ENCODE measurements at places on chromosomes 6 and 20.

- no peak for DNase-seq
These were observed 460.0 kb upstream of the NOX3 start for GRCh38 chr6:155915651-155916050.

- DNase-seq = peak; percentile 6
These were observed 22.4 kb upstream of the BACH2 start for GRCh38 chr6:90319044-90319443.

DNA sequence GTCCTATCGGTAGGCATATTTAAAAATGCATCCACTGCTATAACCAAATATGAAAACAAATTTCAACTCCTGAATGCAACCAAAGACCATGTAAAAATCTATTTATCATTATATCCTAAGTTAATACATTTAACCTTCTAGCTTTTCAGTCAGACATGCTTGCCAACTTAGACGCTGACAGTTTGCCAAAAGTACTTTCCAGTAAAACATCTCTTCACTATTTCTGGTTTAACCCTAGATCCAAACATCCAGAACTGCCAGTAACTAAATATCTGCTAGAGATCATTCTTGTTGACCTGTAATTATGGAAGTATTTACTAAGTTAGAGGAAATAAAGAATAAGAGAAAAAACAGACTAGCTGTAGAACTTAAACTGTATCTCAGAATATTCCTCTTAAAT lies 210.2 kb upstream of the THEMIS start:
- DNase-seq = no peak

GRCh38 chr6:79231666-79232065 lies 2.8 kb downstream of the HMGN3 start:
- no peak for DNase-seq

DNA sequence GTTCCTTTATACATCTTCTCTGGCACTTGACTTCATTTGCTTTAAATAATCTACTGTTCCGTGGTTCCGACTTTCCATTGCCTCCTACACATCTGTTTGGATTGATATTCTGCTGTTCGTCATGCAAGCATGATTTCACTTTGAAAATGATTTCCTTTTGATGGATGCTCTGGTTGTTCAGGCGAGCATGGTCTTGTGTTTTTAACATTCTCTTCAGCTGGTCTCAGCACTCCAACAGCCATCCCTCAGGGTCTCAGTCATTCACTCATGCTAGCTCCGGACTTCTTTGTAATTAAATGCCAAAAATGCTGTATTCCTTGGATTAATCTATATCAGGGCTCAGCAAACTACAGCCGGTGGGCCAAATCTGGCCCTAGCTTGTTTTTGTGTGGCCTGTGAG lies 27.2 kb upstream of the SPACA1 start:
- no peak for DNase-seq

GRCh38 chr20:20736303-20736702 lies 23.9 kb upstream of the RALGAPA2 start:
- no peak for DNase-seq

DNA sequence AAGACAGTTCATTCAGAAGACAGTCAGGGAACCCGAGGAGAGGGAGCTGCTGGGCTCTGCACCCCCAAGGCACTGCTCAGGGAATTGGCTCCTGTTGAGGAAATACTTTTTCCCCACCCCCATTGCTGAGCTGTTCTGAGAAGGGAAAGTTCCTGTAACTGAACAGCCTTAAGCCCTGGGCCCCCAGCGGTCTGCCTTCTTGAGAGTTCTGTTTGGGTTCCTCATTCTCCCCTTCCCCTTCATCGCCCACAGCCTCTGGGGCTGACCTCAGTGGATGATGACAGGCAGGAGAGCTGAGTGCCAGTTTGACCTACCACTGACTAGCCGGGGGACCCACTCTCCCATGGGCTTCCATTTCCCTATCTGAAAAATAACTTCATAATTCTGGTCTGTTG lies 10.7 kb downstream of the HCK start:
- DNase-seq = peak; percentile 5

- no peak for DNase-seq
These were observed 564.0 kb upstream of the AGPAT4 start for GRCh38 chr6:161837854-161838253.

- DNase-seq = no peak
These were observed 232.5 kb downstream of the PKHD1 start for GRCh38 chr6:51854876-51855275.

GRCh38 chr20:46119028-46119546 lies 973 bp downstream of the CD40 start:
- DNase-seq = no peak

- DNase-seq = no peak
These were observed 82.3 kb upstream of the MPC1 start for GRCh38 chr6:166465003-166465399.

DNA sequence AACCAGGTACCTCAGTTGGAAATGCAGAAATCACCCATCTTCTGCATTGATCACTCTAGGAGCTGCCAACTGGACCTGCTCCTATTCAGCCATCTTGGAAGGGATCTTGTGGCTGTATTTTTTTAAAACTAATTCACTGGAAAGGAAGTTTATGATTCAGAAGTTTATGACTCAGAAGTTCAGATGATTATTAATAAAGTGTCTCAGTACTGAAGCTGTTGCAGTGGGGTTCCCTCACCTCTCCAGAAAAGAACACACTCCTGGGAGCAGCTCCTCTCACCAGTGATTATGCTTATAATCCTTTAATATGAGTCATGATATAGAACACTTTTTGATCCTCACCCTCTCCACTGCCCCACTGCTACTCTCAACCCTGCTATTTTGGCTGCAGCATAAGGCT lies 291.2 kb upstream of the HS3ST5 start:
- no peak for DNase-seq

GRCh38 chr20:50172347-50173013 lies 18.1 kb upstream of the CEBPB start:
- DNase-seq = no peak

DNA sequence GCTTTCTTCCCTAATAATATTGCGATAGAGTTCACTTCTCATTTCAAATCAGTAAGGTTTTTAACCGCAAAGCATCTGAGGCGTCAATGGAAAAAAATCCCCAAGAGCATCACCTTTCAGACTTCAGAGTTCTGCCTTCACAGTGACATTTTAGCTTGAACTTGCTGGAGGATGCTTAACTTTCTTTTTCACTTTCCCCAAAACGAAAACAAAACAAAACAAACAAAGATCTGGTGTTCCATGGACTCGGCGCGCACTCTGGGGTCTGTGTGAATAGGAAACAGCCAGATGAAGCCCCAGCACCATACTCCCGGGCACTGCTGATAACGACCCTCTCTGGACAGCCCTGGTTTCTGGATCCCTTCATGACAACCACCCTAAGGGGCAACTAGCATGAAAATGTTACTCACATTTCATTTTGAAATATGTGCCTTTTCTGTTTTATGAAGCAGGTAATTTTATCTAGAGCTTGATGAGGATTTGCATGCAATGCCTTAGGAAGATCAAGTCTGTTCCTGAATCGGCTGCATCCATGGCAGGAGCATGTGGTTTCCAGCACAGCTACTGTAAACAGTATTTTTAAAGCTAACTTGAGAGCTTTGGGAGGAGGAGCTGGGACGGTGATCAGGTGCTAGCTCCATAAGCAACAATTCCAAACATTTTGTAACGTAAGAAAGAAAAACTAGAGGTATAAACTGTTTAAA lies 44.5 kb downstream of the RAMACL start:
- peak; percentile 25 for DNase-seq

GRCh38 chr6:18102783-18103509 lies 19.5 kb downstream of the NHLRC1 start:
- DNase-seq = no peak

DNA sequence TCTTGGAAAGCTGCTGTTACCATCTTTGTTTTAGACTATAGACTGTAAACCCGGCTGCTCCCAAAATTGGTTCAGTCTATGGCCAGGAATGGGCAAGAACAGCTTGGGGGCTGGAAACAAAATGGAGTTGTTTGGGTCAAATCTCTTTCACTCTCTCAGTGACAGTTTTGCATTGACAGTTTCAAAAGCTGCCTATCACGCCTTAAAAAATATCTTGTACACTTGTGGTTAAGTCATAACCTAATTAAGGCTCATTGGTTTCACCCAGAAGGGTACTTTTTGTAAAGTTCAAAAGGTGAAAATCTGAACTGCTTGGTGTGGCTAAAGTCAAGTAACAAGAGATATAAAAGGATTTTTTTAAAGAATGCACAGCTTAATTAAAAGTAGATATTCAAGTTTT lies 76.1 kb upstream of the PRL start:
- no peak for DNase-seq

DNA sequence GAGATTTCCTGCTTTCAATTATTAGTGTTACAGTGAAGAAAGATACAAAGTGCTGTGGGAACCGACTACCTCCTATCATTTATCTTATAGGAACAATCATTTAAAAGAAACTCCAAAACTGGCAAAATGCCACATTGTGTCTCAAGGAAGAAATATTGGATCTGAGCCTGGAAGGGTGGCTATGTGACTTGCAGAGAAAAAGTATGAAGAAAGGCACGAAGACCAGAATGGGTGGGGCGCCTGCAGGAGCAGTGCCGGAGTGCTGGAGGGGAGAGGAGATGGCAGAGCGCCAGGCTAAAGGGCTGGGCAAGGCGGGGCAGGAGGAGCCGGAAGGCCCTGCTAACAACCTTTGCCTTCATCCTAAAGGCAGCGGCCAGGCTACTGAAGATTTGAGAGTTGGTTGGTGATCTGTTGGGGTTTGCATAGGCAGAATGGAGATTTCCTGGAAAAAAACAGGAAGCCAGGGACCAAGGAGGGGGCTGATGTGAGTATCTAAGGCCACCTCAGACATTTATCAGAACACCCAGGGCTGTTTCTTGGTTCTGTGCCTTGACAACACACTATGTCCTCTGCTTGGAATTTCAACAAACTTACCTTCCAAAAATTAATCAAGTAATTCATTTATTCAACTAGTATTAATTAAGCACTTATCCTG lies 125.6 kb downstream of the MAFB start:
- no peak for DNase-seq

- DNase-seq = no peak
These were observed 10.4 kb upstream of the CEP85L start for GRCh38 chr6:118661831-118662230.

DNA sequence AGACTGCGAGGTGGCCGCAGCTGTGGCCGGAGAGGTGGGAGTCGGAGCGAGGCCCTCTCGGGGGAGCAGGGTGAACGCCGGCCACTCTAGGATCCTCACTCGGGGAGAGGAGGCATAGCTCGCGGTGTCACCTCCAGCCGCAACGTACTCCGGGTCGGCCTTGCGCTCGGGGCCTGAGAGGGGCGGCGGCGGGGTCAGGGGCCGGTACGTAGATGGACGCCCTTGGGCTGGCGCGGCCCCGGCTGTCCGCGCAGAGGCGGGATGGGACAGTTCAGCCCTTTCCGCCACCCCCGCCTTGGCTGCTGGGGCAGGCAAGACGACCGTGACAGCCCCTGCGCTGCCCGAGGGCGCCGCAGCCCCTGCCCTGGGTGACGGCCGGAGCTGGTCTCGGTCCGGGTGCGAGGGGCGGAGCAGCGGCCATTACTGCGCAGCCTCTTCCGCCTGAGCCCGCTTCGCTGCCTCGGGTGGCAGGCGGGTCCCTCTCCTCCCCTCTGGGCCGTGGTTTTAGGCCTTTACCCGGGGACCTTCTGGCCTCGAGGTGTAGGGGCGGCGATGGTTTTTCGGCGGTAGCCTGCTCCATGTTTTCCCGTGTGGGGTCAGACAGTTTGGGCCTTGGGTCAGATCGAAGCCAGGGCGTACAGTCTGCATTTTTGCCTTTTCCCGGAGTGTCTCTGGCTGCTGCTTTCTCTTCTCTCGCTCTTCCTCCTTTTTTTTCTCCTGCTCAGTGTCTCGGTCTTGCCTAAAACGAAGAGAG lies 405 bp downstream of the RNF146 start:
- DNase-seq = peak; percentile 57

- DNase-seq = no peak
These were observed 161.7 kb downstream of the DTNBP1 start for GRCh38 chr6:15500901-15501825.

GRCh38 chr6:22966691-22967422 lies 397.5 kb downstream of the HDGFL1 start:
- DNase-seq = no peak

DNA sequence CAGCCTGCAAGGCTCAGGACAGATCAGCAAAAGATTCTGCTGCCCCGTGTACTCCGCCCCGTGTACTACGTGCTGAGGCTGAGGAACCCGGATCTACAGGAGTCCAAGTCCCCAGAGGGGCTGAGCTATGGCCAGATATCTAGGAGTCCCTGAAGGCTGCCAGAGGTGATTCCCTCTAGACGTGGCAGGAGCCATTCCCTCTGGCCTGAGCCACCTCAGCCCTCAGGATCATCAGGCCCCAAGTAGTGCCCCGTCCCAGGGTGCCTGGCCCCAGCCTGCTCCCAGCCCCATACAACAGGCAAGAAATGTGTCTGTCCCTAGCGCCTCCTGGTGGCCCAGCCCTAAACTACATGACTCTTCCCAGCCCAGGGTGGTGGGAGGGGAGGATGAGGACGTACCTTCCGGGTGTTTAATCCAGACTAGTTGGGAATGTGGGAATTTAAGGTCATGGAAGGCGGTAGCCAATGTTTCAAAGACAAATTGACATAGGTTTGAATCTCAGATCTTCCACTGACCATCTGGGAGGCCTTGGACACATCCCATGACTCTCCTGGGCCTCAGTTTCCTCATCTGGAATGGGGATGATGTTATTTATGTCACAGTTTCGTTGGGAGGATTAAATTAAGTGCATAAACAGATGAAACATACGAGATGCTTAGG lies 49.4 kb upstream of the PTPN1 start:
- peak; percentile 80 for DNase-seq

DNA sequence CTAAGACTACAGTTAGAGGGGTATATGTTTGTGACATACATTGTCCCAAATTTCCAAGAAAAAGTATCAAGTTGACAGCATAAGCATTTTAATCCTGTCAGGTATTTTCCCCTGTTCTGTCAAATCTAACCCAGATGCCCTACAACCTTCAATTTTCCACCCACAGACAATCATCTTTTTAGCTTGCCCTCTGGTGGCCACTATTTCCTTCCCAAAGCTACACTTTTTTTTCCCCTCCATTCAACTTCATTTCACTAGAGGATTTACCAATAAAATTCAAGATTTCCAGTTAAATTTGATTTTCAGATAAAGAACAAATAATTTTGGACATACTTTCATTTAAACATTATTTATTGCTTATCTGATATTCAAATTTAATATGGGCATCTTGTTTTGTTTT lies 286.6 kb downstream of the TENT5A start:
- DNase-seq = no peak

DNA sequence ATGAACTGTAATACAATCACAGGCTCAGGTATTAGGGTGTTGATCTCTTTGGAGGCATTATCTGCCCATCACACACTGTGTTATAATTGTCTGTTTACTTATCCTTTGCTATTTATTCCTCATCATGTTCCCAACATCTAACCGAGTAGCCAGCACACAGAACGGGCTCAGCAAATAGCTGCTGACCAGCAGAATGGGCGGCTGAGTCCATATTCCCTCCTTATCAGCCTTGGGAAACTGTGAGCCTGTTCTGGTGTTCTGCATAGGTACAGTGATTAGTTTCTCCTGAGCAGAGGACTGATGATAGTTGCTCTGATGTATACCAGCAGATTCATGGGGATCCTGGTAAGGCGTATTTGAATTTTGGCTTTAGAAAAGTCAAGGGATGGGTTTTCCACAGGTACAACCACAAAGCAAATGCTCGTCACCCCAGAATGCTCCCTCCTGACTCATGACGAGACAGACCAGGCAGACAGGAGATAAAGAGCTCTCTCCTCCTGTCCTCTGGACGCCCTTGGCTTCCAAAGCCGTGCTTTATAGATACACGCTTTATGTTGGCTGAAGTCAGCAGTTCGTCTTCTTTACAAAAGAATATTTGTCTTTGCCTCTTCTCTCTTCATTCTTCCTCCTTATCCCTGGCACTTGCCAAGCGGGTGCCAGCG lies 166.7 kb downstream of the TTLL2 start:
- no peak for DNase-seq

GRCh38 chr20:58019850-58020625 lies 208.4 kb downstream of the ANKRD60 start:
- DNase-seq = no peak

GRCh38 chr6:24883618-24884017 lies 52.1 kb downstream of the RIPOR2 start:
- peak; percentile 48 for DNase-seq
